Stimulated activated CD8-positive, alpha-beta memory T cell treated with anti-CD3 and anti-CD28 coated beads, Interleukin-4, amount 100 ng/mL, for 4 hours (primary cell): ENCODE measurements at places on chromosomes 16 and 17.

DNA sequence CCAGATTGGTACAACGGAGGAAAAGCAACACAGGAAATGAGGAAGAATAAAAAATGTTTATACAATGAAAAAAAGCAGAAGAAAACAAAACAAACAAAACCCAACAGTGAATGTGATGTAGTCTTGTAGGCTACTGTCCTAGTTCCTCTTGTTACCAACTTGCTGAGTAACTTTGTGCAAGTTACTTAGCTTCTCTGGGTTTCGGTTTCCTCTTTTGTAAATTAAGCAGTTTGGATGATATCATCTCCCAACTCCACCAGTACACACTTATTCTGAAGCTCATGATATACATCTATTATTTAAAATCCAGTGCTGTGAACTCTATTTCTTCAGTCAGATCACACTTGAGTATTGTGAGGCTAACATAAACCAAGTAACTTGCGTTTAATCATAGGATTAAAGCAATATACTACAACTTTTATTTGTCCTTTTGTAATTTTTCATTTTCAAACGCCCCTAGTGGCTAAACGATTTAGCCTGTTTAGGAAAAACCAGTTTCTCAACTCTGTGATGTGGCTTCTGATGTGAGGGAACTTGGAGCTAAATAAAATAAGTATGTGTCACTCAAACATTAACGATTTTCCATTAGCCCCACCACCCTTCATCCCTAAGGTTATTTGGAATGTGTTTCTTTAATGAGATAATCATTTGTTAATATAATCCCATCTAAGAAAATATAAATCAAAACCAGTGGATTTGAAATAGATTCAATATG is 1.4 kb upstream of the UNK start:
- no peak for DNase-seq

- no peak for DNase-seq
Measured at GRCh38 chr16:19085679-19086200, 18.3 kb downstream of the COQ7 start.

DNA sequence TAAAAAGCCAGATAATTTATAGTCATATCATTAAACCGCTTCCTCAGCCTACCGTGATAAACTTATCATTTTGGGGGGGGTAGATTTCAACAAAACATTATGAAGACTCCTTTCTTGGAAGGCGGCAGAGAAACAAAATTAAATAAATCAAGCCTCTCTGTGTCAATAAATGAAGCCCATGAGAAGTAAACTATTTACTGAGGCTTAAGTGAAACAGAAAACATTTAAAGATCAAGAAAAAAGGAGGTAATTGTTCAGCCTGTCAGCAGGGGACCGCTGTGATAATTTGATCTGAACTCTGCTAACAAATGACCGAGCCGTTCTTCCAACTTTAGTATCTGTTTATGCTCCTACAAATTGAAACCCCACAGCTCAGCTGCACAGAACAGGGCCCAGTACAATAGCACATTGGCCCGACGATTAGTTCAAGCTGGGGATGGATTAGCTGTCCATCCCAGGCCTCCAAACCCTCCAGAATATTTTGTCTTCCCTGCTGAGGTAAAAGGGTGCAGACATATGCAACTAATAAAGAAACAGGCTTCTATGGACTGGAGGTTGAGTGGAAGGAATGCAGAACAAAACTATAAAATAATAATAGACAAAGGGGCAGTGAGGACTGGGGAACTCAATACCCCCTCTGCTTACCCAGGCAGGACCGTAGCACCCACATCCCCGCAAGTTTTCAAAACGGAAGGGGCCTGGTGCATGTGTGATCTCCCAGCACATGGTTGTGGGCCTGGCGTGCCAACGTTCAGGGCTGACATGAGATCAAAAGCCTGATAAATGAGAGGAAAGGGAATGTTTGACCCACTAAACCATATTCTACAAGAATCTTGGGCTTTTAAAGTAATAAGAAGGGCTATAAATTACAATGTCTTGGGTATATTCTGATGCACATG is 298.1 kb upstream of the IRX5 start:
- DNase-seq, result no peak

DNA sequence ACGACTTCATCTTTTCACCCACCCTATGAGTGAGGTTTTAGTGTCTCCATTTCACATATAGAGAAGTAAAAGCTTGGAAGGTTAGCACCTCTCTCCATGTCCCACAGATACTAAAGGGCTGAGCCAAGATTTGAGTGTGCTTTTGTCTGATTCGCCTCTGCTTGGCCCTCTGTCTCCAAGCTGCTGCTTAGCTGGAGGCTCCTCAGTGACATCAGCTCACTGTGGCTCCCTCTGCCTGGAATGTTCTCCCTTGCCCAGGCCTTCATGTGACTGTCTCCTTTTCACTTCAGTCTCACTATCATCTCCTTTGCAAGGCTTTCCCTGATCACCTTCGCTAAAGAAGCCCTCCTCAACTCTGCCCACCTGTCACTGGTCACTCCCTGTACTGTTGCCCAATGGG is 84.5 kb upstream of the HSBP1 start:
- no peak for DNase-seq

GRCh38 chr17:77429369-77429968 is 288.7 kb downstream of the SEC14L1 start:
- DNase-seq, result no peak

GRCh38 chr17:57541472-57542394 is 203.4 kb downstream of the CCDC182 start:
- DNase-seq, result no peak

DNA sequence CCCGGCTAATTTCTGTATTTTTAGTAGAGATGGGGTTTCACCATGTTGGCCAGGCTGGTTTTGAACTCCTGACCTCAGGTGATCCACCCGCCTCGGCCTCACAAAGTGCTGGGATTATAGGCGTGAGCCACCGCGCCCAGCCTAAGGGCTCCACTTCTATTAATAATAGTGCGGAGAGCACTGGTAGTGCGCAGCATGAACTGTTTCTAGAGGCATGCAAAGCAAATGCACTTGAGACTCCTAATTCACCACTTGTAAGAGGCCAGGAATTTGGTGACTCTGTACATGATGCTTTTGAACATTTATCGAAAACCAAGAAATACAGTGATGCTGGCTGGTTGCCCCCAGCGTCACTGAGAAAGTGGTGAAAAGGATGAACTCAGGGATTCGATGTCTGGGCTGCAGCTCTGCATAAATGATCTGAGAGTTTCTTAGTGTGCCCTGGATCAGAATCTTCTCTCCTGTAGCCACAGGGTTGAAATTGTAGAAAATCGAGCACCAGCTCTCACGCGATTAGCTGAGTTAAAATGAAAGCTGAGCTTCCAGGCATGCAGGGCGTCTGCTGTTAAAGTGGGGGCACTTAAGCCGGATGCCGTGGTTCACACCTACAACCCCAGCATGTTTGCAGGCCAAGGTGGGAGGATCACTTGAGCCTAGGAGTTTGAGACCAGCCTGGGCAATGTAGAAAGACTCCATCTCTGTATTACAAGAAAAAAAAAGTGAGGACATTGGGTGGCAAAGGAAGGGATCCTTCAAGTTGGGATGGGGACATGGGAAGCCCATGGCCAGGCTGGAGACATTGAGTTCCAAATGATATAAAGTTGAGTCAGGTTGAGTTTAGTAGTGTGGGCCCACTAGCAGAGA is 4.8 kb downstream of the RNF213 start:
- DNase-seq, result peak; percentile 66
